ENCODE measurements at places on chromosomes 4 and X. TPM values are rescaled to one million over a fixed set of nuclear protein-coding genes. Genes with fewer than 3 reads are reported as not detected.
A peak's percentile ranks its signal among the peaks of the same experiment; 100 is the strongest.

DNA sequence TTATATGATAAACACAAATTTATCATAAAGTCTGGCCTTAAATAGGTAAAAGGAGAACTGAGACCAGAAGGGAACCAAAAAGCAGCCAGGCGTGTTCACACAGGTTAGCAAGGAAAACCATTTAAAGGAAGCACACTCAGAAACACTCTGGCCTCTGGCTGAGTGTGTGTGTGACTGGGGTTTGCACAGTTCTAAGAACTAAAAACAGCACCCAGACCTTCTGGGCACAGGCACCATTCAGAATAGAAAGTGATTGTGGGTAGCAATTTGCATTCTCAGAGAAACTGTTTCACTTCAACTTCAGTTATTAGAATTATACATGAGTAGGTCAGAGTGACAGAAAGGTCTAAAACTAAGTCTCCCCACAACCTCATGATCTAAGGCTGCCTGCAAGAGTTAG lies 10.0 kb downstream of the GPR82 start:
- H3K4me1 ChIP-seq, result no peaks in the 10 kb centered on the region
- H3K4me3 ChIP-seq, result no peak overlapping the region
- DNase-seq, result no peak
- H3K27me3 ChIP-seq, result no peaks in the 10 kb centered on the region
- H3K36me3 ChIP-seq, result no peaks in the 10 kb centered on the region
- H3K27ac ChIP-seq, result no peak overlapping the region

GRCh38 chr4:155593793-155594192 lies 72.9 kb upstream of the GUCY1A1 start:
- no peak overlapping the region for H3K27ac ChIP-seq
- no peak for DNase-seq
- no peaks in the 10 kb centered on the region for H3K36me3 ChIP-seq
- no peak overlapping the region for H3K4me3 ChIP-seq

The RHOXF1 gene
- polyA plus RNA-seq, result 1.2 TPM

DNA sequence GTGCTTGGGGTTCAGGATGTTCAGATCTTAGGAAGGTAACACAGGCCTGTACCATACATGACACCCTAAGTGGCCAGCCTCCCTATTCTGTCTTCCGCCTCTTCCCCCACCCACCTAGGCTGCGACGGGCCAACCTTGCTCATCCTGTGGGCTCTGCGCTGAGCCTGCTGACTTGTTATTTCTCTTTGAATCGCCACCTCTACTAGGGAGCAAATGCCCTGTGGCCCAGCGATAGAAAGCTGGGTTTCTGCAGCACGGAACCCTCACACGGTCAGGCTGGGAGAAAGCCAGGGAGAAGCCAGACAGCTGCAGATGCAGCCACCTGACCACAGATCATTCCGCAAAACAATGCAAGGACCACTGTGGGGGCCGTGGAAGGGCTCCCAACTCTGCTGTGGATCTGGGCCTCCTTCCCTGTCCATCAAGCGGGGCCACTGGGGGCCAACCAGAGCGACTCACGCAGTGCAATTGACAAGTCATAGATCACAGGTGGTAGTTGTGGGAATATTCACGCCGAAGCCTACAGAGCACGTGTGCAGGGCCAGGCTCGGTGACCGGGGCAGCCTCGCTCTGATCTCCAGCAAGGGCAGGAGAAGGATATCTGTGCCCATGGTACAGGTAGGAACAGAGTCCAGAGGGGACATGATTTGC lies 227.5 kb downstream of the AFAP1 start:
- H3K36me3 ChIP-seq, result no peaks in the 10 kb centered on the region
- no peak for DNase-seq
- no peak overlapping the region for H3K4me3 ChIP-seq
- H3K27me3 ChIP-seq, result no peaks in the 10 kb centered on the region

The SSX1 gene
- not detected for polyA plus RNA-seq

The EBP gene
- polyA plus RNA-seq, result 110 TPM

GRCh38 chr4:142701017-142701416 lies 145.1 kb downstream of the INPP4B start:
- H3K4me1 ChIP-seq, result no peaks in the 10 kb centered on the region
- no peaks in the 10 kb centered on the region for H3K36me3 ChIP-seq

The ADH1C gene
- 40.5 TPM for polyA plus RNA-seq

GRCh38 chr4:113678641-113679040 lies 82.9 kb downstream of the CAMK2D start:
- no peaks in the 10 kb centered on the region for H3K36me3 ChIP-seq
- DNase-seq, result no peak
- no peaks in the 10 kb centered on the region for H3K27me3 ChIP-seq
- no peak overlapping the region for H3K4me3 ChIP-seq

The UGT2B11 gene
- polyA plus RNA-seq, result 0.15 TPM

DNA sequence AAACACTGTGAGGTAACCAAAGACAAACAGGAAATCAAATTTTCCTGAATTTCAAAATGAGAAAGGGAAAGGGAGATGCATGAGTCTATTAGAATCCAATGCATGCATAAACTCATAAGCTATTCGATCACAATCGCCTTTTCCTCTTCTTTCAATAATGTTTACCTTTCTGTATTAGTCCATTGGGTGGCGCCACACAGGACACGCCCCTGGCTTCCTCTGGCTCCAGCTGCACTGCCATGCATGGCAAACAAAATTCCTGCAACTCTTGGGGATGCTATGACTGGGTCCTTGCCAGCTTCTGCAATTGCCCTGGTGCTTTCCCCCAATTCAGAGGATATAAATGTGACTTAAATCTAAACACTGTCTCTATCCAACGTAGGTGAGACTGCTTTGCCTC lies 424.5 kb upstream of the PCDH7 start:
- H3K27me3 ChIP-seq, result no peaks in the 10 kb centered on the region
- no peak overlapping the region for H3K4me3 ChIP-seq
- no peak overlapping the region for H3K27ac ChIP-seq
- no peak for DNase-seq

The RTL9 gene
- 0.31 TPM for polyA plus RNA-seq

DNA sequence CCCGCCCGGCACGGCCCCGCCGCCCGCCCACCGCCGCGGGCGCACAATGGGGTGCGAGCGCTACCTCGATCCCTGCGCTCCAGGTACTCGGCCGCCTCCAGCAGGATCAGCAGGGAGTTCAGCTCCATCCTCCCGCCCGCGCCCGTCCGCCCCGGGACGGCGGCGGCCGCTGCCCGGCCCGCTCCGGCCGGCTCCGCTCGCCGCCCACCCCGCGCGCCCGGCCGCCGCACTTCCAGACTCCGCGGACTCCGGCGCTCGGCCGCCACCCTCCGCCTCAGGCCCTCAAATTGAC lies at the start of gene MXD4:
Gene MXD4 (minus strand): TSS at position 257 of the 292 bp plus-strand sequence. CDS start 129 bp downstream, at position 128.
- peak within 1 kb of the TSS; percentile 96 for H3K4me3 ChIP-seq
- peaks cover 32% of the 10 kb centered on the region for H3K36me3 ChIP-seq
- no peaks in the 10 kb centered on the region for H3K27me3 ChIP-seq
- peak within 1 kb of the TSS; percentile 74 for H3K27ac ChIP-seq

The EGF gene
- 28.3 TPM for polyA plus RNA-seq

DNA sequence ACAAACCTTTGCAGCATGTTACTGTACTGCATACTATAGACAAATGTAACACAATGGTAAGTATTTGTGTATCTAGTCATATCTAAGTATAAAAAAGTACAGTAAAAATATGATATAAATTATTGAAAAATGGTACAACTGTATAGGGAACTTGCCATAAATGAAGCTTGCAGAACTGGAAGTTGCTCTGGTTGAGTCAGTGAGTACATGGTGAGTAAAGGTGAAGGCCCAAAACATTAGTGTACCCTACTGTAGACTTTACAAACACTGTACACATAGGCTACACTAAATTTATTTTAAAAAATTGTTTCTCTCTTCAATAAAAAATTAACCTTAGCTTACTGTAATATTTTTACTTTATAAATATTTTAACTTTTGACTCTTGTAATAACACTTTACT lies 25.8 kb downstream of the SPIN3 start:
- no peaks in the 10 kb centered on the region for H3K4me1 ChIP-seq
- DNase-seq, result no peak
- H3K36me3 ChIP-seq, result no peaks in the 10 kb centered on the region
- H3K27ac ChIP-seq, result no peak overlapping the region

GRCh38 chr4:84852081-84852480 lies 114.4 kb downstream of the WDFY3 start:
- H3K27ac ChIP-seq, result no peak overlapping the region
- no peak for DNase-seq
- peaks cover 22% of the 10 kb centered on the region for H3K36me3 ChIP-seq
- H3K4me1 ChIP-seq, result no peaks in the 10 kb centered on the region
- H3K4me3 ChIP-seq, result no peak overlapping the region

The DRD5 gene
- 0.16 TPM for polyA plus RNA-seq

DNA sequence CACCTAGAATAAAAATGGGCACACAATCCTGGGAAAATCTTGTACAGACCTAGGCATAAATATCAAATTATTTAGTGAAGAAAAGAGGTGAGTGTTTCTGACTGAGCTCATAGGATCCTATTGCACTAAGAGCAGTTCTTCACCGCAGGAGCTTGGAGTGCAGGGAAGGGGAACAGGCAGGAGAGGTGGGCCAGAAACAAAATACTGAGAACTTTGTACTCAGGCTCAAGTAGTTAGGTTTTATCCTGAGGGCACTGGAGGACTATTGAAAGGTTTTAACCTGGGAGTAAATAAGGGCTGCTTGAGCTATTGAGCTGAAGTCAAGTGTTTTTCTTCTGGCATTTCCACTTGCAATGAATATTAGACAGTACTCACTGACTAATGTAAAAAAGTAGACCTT lies 12.2 kb downstream of the EPHA5 start:
- H3K27me3 ChIP-seq, result no peaks in the 10 kb centered on the region
- no peak overlapping the region for H3K27ac ChIP-seq
- no peaks in the 10 kb centered on the region for H3K4me1 ChIP-seq
- DNase-seq, result no peak
- H3K4me3 ChIP-seq, result no peak overlapping the region

DNA sequence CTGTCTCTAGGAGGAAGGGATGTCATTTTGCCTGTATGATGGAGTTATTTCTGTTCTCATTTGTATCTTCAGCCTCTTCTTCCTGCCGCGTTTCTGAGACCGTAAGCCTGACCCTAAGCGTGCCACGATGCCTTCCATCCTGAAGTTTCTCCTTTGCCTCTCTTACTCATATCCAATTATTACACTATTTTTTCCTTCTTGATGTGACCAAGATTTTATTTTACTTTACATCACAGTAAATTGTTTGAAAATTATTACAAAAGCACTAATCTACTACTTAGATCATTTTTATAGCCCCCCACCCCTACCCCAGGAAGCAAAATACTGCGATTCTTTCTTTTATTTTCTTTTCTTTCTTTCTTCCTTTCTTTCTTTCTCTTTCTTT lies 95.0 kb downstream of the RAPGEF2 start:
- H3K4me3 ChIP-seq, result no peak overlapping the region
- no peaks in the 10 kb centered on the region for H3K27me3 ChIP-seq
- H3K4me1 ChIP-seq, result no peaks in the 10 kb centered on the region
- DNase-seq, result no peak
- no peak overlapping the region for H3K27ac ChIP-seq

GRCh38 chr4:139797287-139797686 lies 131.7 kb downstream of the MGST2 start:
- H3K4me1 ChIP-seq, result peaks cover 7% of the 10 kb centered on the region
- H3K27me3 ChIP-seq, result no peaks in the 10 kb centered on the region
- no peaks in the 10 kb centered on the region for H3K36me3 ChIP-seq
- no peak overlapping the region for H3K4me3 ChIP-seq
- no peak overlapping the region for H3K27ac ChIP-seq
- DNase-seq, result no peak

GRCh38 chr4:178963446-178964045 lies 1521.3 kb upstream of the AGA start:
- no peak overlapping the region for H3K27ac ChIP-seq
- H3K36me3 ChIP-seq, result no peaks in the 10 kb centered on the region
- H3K4me1 ChIP-seq, result no peaks in the 10 kb centered on the region
- H3K27me3 ChIP-seq, result no peaks in the 10 kb centered on the region
- DNase-seq, result no peak

DNA sequence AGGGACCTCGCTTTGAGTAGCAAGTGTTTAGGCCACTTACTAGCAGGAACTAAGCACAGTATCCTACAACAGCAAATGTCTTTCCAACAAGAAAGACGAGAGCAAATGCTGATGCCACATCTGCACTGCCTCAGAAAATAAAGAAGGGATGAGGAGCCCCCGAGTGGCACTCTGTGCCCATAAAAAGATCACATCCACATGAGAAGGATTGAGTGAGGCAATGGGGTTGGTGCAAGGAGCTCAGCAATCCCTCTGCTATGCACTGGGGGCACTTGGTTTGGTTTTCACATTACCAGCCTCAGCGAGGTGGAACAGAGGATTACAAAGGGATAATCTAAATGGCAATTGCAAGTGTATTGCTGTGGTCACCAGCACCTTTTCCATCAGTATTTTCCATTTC lies 252.8 kb upstream of the SLC7A11 start:
- H3K27me3 ChIP-seq, result no peaks in the 10 kb centered on the region
- no peaks in the 10 kb centered on the region for H3K4me1 ChIP-seq
- no peaks in the 10 kb centered on the region for H3K36me3 ChIP-seq
- H3K4me3 ChIP-seq, result no peak overlapping the region

DNA sequence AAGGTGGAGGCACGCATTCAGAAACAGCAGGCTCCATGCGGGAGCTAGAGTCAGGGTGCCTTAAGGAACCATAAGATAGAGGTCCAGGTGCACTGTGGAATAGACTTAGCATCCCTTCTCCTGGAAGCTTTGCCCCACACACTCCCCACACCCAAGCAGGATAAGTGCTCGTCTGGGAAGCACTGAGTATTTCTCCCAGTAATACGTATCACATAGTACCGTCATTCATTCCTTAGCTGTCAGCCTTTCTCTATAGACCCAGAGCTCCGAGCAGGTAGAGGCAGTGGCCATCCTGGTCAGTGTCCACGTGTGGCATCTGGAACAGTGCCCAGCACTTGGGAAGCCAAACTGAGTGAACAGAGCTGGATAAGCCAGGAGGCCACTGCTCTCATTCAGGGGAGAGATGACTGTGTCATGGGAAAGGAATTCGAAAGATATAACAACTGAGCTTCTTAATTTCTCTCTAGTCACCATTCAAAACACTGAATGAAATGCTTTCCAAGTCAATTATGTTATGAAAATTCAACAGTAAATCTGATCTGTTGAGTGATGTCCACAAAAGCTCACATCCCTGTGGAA lies 9.9 kb downstream of the APBB2 start:
- H3K27ac ChIP-seq, result no peak overlapping the region
- H3K36me3 ChIP-seq, result no peaks in the 10 kb centered on the region
- no peak overlapping the region for H3K4me3 ChIP-seq
- H3K4me1 ChIP-seq, result no peaks in the 10 kb centered on the region
- no peak for DNase-seq

DNA sequence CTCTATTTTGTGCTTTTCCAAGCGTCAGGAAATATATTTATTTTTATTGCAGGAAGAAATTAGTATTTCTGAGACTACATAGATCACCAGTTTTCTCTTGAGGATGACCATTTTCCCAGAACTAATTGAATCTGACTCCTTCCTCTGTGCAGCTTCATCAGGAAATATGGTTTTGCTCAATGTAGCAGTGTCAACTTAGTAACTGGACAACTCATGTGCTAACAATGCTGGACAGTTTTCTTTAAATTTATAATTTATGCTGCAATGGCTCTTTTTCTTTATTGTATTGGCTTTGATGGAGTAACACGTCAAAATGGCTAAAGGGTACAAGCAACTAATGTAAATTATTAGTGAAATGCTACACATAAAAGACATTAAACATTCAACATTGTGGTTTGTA lies 531.5 kb downstream of the ANKRD50 start:
- H3K4me1 ChIP-seq, result no peaks in the 10 kb centered on the region
- no peaks in the 10 kb centered on the region for H3K36me3 ChIP-seq
- no peak overlapping the region for H3K27ac ChIP-seq
- H3K4me3 ChIP-seq, result no peak overlapping the region
- no peak for DNase-seq
- H3K27me3 ChIP-seq, result no peaks in the 10 kb centered on the region

GRCh38 chr4:88166608-88167007 lies 8.2 kb upstream of the ABCG2 start:
- DNase-seq, result peak; percentile 54
- no peaks in the 10 kb centered on the region for H3K36me3 ChIP-seq

Measured in large intestine (tissue), 12 donors.